ENCODE measurements at places on chromosomes 1 and 21.
A peak's percentile ranks its signal among the peaks of the same experiment; 100 is the strongest.

- H3K27ac ChIP-seq, result no peak overlapping the region
- H3K27me3 ChIP-seq, result no peaks in the 10 kb centered on the region
- no peaks in the 10 kb centered on the region for H3K4me1 ChIP-seq
- no peak overlapping the region for H3K4me3 ChIP-seq
- no peaks in the 10 kb centered on the region for H3K36me3 ChIP-seq
Observed at GRCh38 chr1:221190249-221190648, 311.0 kb downstream of the HLX start.

- no peaks in the 10 kb centered on the region for H3K27me3 ChIP-seq
- no peak overlapping the region for H3K27ac ChIP-seq
- no peaks in the 10 kb centered on the region for H3K36me3 ChIP-seq
- no peak overlapping the region for H3K4me3 ChIP-seq
- no peak for DNase-seq
- H3K4me1 ChIP-seq, result no peaks in the 10 kb centered on the region
Observed at GRCh38 chr1:41954533-41954944, 35.8 kb upstream of the HIVEP3 start.

GRCh38 chr1:174116042-174116441 lies 43.3 kb upstream of the RABGAP1L start:
- DNase-seq, result no peak
- no peak overlapping the region for H3K27ac ChIP-seq
- peaks cover 3% of the 10 kb centered on the region for H3K27me3 ChIP-seq
- no peaks in the 10 kb centered on the region for H3K36me3 ChIP-seq
- H3K4me1 ChIP-seq, result no peaks in the 10 kb centered on the region
- no peak overlapping the region for H3K4me3 ChIP-seq

- H3K36me3 ChIP-seq, result no peaks in the 10 kb centered on the region
- no peak overlapping the region for H3K27ac ChIP-seq
- no peak for DNase-seq
- no peak overlapping the region for H3K4me3 ChIP-seq
- peaks cover 5% of the 10 kb centered on the region for H3K27me3 ChIP-seq
- H3K4me1 ChIP-seq, result no peaks in the 10 kb centered on the region
Observed at GRCh38 chr1:171081314-171081753, 9.4 kb upstream of the FMO3 start.

GRCh38 chr1:84724128-84724860 lies 34.0 kb upstream of the SSX2IP start:
- peaks cover 3% of the 10 kb centered on the region for H3K27me3 ChIP-seq
- no peak overlapping the region for H3K27ac ChIP-seq
- no peak overlapping the region for H3K4me3 ChIP-seq
- DNase-seq, result peak; percentile 6
- H3K36me3 ChIP-seq, result no peaks in the 10 kb centered on the region

GRCh38 chr1:41242342-41243078 lies 404 bp upstream of the SCMH1 start:
- H3K4me1 ChIP-seq, result peaks cover 13% of the 10 kb centered on the region
- no peaks in the 10 kb centered on the region for H3K27me3 ChIP-seq
- no peak for DNase-seq
- peak overlapping the region; percentile 69 for H3K4me3 ChIP-seq
- H3K27ac ChIP-seq, result no peak overlapping the region
- H3K36me3 ChIP-seq, result no peaks in the 10 kb centered on the region

DNA sequence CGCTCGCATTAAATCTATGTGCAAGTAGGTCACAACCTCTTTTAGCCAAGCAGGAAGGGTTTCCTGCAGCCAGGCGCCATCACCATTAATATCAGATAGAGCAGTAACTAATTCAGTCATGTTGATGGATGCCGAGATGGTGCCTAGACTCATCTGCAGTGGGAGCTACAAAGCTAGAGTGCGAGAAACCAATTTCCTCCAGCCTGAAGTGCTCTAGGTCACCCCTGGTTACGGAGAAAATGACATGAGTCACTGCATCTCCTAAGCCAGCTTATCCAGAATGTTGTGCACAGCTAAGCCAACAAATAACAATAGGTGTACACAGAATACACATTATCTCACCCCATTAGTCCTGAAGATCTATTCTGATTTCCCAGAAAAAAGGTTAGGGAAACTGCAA lies 36.0 kb downstream of the OVAAL start:
- H3K27ac ChIP-seq, result no peak overlapping the region
- H3K27me3 ChIP-seq, result peaks cover 8% of the 10 kb centered on the region
- DNase-seq, result no peak
- no peaks in the 10 kb centered on the region for H3K4me1 ChIP-seq
- no peak overlapping the region for H3K4me3 ChIP-seq

DNA sequence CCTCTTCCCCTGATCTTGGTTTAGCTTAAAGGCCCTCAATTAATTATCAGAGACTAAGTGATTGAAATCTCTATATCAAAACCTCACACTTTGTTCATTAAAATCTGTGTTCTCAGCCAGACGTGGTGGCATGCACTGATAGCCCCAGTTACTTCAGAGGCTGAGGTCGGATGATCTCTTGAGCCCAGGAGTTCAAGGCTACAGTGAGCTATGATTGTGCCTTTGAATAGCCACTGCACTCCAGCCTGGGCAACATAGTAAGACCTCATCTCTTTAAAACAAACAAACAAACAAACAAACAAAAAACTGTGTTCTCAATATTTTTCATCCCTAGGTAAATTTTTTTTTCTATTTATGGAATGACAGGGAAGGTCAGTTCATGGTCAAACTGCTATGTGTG lies 18.7 kb downstream of the TRMT13 start:
- H3K27ac ChIP-seq, result no peak overlapping the region
- no peak for DNase-seq
- H3K36me3 ChIP-seq, result peaks cover 28% of the 10 kb centered on the region
- H3K4me3 ChIP-seq, result no peak overlapping the region

GRCh38 chr1:25135909-25136308 lies 96.4 kb downstream of the SYF2 start:
- no peak for DNase-seq
- no peaks in the 10 kb centered on the region for H3K4me1 ChIP-seq
- H3K27me3 ChIP-seq, result peaks cover 13% of the 10 kb centered on the region
- H3K4me3 ChIP-seq, result no peak overlapping the region

GRCh38 chr1:18443587-18444520 lies 36.9 kb upstream of the KLHDC7A start:
- no peak overlapping the region for H3K27ac ChIP-seq
- no peak for DNase-seq
- no peaks in the 10 kb centered on the region for H3K4me1 ChIP-seq
- no peak overlapping the region for H3K4me3 ChIP-seq
- no peaks in the 10 kb centered on the region for H3K27me3 ChIP-seq

- H3K4me3 ChIP-seq, result peak overlapping the region; percentile 95
- no peaks in the 10 kb centered on the region for H3K27me3 ChIP-seq
- H3K27ac ChIP-seq, result peak overlapping the region; percentile 81
- H3K4me1 ChIP-seq, result peaks cover 45% of the 10 kb centered on the region
- H3K36me3 ChIP-seq, result peaks cover 24% of the 10 kb centered on the region
Observed at GRCh38 chr1:226737819-226738420, 1.2 kb downstream of the ITPKB start.

DNA sequence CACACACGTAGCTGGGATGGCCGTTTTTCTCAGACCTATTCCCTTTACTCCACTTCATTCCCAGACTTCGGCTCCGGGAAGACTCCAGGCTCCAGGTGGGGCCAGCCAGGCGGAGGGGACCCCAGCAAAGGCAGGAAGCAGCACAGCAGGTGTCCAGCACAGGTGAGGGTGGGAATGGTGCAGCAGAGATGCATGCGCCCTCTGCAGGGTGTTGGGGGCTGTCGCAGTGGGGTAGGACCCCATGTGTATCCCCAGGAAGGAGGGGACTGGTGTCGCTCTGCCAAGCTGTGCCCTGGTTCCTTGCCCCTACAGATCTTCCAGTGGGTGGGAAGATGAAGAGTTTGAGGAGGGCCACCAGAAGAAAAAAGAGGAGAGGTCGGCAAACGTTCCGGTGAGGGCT lies 5.3 kb downstream of the TTC24 start:
- no peak for DNase-seq
- no peaks in the 10 kb centered on the region for H3K36me3 ChIP-seq
- no peaks in the 10 kb centered on the region for H3K27me3 ChIP-seq
- no peak overlapping the region for H3K27ac ChIP-seq
- H3K4me1 ChIP-seq, result peaks cover 5% of the 10 kb centered on the region
- H3K4me3 ChIP-seq, result no peak overlapping the region

DNA sequence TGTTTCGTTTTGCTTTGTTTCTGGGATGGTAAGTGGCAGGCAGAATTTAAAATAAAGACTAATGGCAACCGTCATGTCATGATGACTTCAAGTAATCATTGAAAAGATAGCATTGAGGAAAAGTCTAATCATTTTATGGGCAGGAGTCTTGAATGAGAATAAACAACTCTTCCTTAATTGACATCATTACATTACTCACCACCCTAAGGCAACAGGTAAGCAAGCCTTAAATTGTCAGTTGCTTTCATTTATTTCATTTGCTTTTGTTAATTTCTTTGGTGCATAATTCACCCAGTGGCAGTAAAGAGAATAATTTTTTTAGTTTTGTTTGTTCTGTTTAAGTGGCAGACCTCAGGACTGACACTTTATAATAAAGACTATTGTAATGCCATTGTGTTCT lies 669.0 kb downstream of the RWDD3 start:
- H3K4me3 ChIP-seq, result no peak overlapping the region
- no peak overlapping the region for H3K27ac ChIP-seq
- H3K36me3 ChIP-seq, result no peaks in the 10 kb centered on the region
- DNase-seq, result no peak
- H3K4me1 ChIP-seq, result no peaks in the 10 kb centered on the region
- no peaks in the 10 kb centered on the region for H3K27me3 ChIP-seq

DNA sequence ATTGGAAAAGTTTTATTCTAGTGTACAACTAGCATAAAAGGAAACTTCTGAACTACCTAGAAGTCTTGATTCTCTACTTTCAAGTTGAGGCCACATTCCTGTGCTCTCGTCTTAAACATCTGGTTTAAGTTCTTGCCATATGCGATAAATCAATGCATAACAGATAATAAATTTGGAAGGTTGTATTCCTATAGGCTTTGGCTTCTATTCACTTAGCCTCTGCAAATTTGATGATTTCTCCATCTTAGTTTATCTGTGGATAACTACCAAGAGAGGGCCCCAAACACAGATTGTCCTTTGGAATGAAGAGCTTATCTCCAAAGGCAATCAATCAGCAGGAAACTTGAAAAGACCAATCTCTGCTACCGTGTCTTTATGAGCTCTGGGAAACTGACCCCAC lies 11.7 kb upstream of the RNF2 start:
- no peaks in the 10 kb centered on the region for H3K4me1 ChIP-seq
- H3K27me3 ChIP-seq, result peaks cover 13% of the 10 kb centered on the region
- H3K4me3 ChIP-seq, result no peak overlapping the region
- no peaks in the 10 kb centered on the region for H3K36me3 ChIP-seq

- H3K4me1 ChIP-seq, result peaks cover 23% of the 10 kb centered on the region
- H3K27me3 ChIP-seq, result no peaks in the 10 kb centered on the region
- H3K27ac ChIP-seq, result no peak overlapping the region
- H3K4me3 ChIP-seq, result no peak overlapping the region
- no peaks in the 10 kb centered on the region for H3K36me3 ChIP-seq
- DNase-seq, result no peak
Observed at GRCh38 chr1:8154621-8155052, 128.5 kb upstream of the ERRFI1 start.

GRCh38 chr21:33810766-33811165 lies 104.8 kb downstream of the ATP5PO start:
- H3K27ac ChIP-seq, result no peak overlapping the region
- no peaks in the 10 kb centered on the region for H3K27me3 ChIP-seq
- DNase-seq, result no peak
- no peak overlapping the region for H3K4me3 ChIP-seq
- no peaks in the 10 kb centered on the region for H3K36me3 ChIP-seq

- no peaks in the 10 kb centered on the region for H3K4me1 ChIP-seq
- no peak overlapping the region for H3K4me3 ChIP-seq
- H3K27me3 ChIP-seq, result no peaks in the 10 kb centered on the region
- peak; percentile 35 for DNase-seq
- H3K36me3 ChIP-seq, result no peaks in the 10 kb centered on the region
Observed at GRCh38 chr1:94801919-94802546, 18.1 kb upstream of the SLC44A3 start.

DNA sequence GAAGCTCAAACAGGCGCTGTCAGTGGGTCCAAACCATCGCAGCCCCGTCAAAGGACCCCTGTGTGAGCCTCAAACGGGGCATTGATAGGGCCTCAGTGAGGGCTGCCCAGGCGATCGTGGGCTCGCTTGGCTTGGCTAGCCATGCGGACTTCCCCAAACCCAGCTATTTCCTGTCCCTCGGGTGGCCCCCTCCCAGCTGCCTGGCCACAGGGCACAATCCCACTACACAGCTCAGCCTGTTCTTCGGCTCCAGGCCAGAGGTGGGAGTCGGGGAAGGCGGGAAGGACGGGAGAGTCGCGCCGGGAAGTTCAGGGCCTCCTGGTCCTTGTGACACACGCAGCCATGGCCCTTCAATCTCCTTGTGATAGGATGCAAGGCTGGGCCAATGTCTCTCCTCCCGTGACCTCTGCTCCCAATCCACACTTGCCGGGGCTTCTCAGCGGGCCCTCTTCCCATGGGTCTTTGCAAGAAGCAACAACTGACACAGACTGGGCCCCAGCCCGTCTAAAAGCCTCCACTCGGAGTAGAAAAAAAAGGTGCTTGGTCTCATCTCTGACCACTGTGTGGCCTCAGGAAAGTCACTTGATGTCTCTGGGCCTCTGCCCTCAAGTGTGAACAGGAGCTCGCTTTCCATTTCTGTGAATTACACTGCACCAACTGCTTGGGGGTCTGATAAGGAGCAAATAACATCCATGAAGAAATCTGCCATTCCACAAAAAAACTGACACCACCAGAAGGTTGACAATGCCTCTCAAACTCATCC lies 7.1 kb upstream of the MATN1 start:
- H3K4me3 ChIP-seq, result no peak overlapping the region
- H3K36me3 ChIP-seq, result peaks cover 33% of the 10 kb centered on the region
- H3K4me1 ChIP-seq, result peaks cover 8% of the 10 kb centered on the region
- H3K27ac ChIP-seq, result no peak overlapping the region

Data from CD4-positive, CD25-positive, alpha-beta regulatory T cell (primary cell).